ENCODE measurements at places on chromosomes 3 and 15. TPM values are rescaled to one million over a fixed set of nuclear protein-coding genes. Genes with fewer than 3 reads are reported as not detected.
A peak's percentile ranks its signal among the peaks of the same experiment; 100 is the strongest.

- DNase-seq: peak; percentile 47
Measured at GRCh38 chr3:11661052-11661656, 17.4 kb upstream of the VGLL4 start.

DNA sequence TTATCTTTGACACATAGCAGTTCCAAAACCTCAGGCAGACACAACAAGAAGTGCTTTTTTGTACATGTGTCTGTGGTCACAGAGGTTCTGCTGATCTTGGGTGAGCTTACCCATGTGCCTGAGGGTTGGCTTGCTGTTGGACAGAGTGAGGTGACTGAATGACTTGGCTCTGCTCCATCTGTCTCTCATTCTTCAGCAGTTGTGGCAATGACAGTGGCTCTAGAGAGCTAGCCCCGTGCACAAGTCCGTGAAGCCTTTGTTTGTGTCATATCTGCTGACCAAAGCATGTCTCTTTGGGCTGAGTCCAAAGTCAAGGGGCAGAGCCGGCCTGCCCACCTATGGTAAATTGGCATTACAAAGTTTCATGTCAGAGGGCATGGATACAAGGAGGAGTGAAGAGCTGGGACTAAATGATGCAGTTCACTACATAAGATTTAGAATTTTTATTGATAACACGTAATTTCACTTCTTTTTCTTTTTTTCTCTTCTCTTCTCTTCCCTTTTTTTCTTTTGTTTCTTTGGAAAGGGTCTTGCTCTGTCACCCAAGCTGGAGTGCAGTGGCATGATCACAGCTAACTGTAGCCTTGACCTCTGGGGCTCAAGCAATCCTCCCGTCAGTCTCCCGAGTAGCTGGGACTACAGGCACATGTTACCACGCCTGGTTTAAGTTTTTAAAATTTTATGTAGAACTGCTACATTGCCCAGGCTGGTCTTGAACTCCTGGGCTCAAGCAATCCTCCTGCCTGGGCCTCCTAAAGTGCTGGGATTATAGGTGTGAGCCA lies 77.9 kb downstream of the ITPR1 start:
- no peak for DNase-seq

The CHST14 gene
- 1.1 TPM for total RNA-seq

GRCh38 chr3:9247361-9247940 lies 2.0 kb downstream of the SRGAP3 start:
- DNase-seq: peak; percentile 19

DNA sequence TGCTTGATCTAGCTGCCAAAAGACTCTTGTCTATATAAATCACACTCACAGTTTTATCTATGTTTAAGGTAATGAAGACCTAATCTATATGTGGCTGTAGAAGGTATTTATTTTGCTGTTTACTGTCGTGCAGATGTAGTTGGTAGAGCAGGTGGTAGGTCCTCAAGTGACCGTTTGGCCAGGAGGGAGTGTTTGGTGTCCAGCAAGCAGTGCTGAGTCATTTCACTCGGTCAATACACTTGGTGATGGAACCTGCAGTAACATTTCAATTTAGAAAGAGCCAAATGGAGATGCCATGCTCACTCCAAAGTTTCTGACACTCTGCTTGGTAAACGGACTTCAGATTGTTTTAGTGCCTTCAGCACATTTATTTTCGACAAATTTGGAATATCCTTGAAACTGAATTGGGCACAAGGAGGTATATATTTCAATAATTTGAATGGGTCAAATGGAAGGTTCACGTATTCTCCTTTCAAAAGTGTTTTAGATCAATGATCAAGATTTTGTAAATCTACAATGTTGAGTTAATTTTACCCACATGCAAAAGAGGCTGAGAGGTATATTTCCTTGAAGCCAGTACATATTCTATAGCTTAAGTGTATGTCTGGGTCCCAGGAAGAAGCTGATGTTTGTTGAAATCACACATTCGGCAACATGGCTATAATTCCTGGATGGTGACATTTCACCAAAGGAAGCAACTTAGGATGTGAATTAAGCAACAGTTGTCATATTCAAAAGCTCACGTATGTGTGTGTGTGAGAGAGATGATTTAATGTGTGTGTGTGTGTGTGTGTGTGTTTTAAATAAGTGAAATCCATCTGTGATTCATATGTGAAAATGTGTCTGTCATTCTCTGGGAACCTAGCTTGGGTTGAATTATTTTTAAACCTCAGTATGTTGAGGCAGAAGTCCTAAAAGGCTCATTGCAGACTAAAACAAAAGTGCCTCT lies 7.7 kb upstream of the CX3CR1 start:
- no peak for DNase-seq

The FRMD5 gene
- total RNA-seq: 2.0 TPM

DNA sequence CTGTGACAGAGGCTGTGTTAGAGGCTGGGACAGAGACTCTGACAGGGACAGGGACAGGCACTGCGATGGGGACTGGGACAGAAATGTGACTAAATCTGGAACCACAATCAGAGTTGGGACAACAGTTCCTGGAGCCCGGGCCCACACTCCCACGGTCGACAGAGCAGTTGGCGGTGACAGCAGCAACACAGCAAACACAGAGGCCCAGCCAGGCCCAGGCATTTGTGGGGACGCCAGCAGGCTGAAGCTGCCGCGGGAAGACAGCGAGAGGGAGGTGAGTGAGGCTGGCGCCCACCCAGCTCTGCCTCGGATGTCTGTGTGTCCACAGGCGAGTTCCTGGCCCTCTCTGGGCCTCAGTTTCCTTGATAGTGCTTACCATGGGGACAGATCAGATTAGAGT lies 9.3 kb upstream of the HCN4 start:
- no peak for DNase-seq

- DNase-seq: peak; percentile 29
Measured at GRCh38 chr3:138197058-138197457, 10.0 kb downstream of the ARMC8 start.

DNA sequence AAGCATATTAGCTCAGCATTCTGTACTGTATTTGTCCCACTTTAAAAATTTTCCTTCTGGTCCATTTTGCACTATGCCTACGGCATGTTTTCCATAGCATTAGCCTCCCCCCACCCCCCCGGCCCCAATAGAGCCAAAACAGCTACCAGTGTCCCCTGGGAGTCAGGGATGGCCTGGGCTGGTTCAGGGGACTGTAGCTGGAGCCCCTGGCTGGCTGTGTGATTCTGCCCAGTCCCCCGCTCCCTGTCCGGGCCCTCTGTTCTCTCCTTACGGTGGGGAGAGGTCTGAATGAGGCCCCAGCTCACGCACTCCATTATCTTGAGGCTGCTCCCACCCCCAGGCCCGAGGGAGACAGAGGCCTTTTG lies 70.1 kb downstream of the KLF15 start:
- DNase-seq: no peak

DNA sequence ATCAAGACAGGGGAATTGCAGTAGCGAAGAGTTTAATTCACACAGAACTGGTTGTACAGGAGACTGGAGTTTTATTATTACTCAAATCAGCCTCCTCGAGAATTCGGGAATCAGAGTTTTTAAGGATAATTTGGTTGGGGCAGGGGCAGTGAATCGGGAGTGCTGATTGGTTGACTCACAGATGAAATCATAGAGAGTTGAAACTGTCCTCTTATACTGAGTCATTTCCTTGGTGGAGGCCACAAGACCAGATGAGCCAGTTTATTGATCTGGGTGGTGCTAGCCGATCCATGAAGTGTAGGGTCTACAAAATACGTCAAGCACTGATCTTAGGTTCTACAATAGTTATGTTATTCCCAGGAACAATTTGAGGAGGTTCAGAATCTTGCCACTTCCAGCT lies 5.3 kb upstream of the ZNF770 start:
- DNase-seq: peak; percentile 69

GRCh38 chr15:99982662-99983061 lies 249.4 kb upstream of the LYSMD4 start:
- DNase-seq: no peak

The GPR62 gene
- not detected for total RNA-seq

- DNase-seq: no peak
Measured at GRCh38 chr3:48344867-48345507, 11.5 kb upstream of the SPINK8 start.

GRCh38 chr3:33001889-33002288 lies 50.4 kb downstream of the CCR4 start:
- DNase-seq: no peak

GRCh38 chr3:184354121-184354728 lies 7.2 kb downstream of the CLCN2 start:
- no peak for DNase-seq

The TPRG1 gene
- total RNA-seq: 1.6 TPM

The SLC12A8 gene
- 19.2 TPM for total RNA-seq

- DNase-seq: peak; percentile 100
Measured at GRCh38 chr3:153221748-153222162, 59.7 kb downstream of the RAP2B start.

- DNase-seq: peak; percentile 57
Measured at GRCh38 chr3:122635789-122636188, 44.9 kb upstream of the PARP14 start.

- DNase-seq: no peak
Measured at GRCh38 chr3:63726656-63727055, 74.2 kb downstream of the SNTN start.

The PPP2R3A gene
- total RNA-seq: 6.1 TPM

The POPDC2 gene
- total RNA-seq: 0.26 TPM

Data from bronchial epithelial cell (primary cell).